NCI-H2081 (cell line): ENCODE measurements at places on chromosomes 7 and 10.
A peak's percentile ranks its signal among the peaks of the same experiment; 100 is the strongest.

DNA sequence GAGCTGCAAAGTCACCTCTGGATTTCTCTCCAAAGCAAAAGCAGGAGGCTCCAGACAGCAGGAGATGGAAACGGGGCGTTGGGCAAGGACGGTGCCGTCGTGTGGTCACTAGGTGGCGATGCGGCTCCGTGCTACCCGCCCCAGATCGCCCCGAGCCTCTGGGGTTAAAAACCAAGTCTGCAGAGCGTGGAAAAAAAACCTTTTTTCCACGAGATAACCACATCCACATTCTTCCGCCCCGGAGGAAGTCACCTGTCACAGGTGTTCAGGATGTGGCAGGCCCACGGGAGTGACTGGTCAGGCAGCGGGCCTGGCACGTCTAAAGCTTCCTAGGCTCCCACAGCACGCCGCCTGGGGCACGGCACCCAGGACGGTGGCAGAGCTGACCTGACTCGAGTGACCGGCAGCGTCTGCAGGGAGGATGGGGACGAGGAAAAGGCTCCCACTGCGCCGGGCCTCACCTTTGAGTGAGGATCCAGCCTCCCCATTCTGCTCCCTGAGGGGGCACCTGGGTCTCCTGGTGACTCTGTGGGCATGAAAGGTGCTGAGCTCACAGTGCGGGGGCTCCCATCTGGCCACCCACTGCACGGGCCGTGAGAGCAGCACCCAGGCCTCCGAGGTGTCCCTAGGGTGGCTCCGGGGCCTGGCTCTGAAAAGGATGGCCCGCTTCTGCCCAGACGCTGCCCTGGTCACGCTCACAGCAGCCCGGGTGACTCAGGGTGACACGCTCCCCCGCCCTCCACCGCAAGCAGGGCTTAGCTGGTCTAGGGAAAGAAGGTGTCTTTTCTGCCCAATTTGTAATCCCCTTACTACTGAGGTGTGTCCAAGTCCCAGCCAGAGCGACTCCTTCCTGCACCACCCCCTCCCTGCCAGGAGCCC, 71.3 kb upstream of the TNRC18 start:
- DNase-seq, result peak; percentile 83

GRCh38 chr10:80471715-80472233, 17.7 kb downstream of the TSPAN14 start:
- DNase-seq, result no peak

DNA sequence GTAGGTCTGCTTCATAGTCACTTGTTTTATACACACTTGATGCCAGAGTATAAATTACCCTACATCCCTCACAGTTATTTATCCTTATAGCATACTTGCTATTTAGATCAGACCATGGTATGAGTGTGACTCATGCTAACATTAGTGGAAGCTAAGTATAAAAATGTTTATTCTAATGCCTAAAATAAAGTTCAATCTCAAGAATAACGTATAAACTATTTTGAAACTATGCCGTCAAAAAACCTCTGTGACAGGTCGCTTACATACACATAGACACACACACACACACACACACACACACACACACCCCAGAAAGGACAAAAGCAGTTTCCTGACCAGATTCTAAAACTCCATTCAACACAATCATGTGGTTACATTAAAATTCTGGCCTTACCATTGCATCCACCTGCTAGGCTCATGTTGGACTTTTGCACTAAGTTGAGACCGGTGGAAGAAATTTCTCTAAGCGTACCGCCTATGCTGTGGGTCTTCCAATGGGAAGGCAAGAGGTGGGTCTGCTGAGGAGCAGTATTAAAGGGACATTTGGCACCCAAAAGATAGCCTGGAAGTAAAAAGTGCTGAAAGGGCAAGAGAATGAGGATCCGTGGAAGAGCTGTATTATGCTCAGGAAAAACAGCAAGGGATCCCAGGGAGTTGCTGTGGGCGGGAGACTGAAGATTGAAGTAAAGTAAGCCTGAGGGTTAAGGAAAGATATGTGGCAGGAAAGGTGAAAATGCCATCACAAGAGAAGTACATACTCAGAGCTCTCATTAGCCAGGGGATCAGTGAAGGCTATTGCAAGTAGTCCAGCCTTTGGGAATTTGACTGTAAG, 5.0 kb downstream of the FOXP2 start:
- no peak for DNase-seq

DNA sequence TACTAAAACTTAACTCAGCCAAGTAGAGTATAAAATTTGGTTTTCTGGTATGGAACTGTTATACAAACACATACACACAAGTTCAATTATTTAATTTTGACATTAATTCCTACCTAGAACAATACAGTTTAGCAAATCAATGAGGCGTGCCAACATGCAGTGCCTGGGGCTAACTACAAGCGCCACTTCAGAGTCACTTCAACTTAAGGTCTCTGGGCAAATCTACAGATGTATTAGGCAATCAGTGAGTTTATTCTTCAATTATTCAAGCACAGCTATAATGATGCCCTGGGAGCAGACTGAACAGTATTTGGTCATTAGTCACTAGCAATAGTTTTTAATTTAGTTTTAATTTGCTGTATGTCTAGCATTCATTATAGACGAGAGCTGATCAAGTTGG, 51.6 kb downstream of the HIBADH start:
- peak; percentile 36 for DNase-seq

DNA sequence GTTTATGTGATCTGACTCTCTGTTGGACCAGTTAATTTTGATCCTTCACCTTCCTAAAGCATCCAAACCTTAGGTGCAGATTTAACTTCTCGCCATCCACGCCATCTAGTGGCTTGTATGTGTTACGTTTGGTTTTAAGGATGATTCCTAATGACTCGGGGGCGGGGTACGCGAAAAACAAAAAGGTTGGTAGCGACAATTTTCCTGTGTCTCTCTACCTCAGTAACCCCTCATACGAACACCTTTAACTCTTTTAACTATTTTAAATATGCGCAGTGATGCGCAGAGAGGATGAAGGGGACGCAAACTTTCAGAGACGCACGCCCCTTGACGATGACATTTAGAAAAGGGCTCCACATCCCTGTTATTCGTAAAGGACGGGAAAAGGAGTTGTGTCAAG, 714 bp upstream of the KCND2 start:
- peak; percentile 87 for DNase-seq

DNA sequence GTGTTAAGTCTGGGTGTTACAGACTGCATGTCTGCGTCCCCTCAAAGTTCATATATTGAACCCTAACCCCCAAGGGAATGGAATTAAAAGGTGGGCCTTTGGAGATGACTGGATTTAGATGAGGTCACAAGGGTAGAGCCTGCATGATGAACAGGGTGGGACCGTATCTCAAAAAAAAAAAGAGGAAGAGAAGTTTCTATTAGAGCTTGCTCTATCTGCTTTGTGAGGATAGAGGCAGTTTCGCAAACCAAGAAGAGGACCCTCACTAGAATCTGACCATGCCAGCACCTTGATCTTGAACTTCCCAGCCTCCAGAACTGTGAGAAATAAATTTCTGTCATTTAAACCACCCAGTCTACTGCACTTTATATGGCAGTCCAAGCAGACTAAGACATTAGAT, 1.4 kb downstream of the KIN start:
- DNase-seq, result no peak

- DNase-seq, result no peak
Measured at GRCh38 chr10:116737627-116738327, 4.6 kb downstream of the HSPA12A start.

GRCh38 chr10:52359441-52359840, 45.4 kb downstream of the DKK1 start:
- no peak for DNase-seq

DNA sequence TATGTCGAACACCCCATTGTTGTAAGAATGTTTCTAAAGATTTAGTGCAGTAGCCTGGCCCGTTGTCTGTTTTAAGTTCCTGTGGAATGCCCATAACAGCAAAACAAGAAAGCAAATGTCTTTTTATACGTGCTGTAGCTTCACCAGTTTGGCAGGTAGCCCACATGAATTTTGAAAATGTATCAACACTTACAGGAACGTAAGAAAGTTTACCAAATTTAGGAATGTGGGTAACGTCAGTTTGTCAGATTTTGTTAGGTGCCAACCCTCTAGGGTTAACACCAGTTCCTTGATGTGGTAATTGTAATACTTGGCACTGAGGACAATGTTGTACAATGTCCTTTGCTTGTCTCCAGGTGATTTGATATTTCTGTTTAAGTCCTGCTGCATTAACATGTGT, 3.2 kb upstream of the GIMAP4 start:
- no peak for DNase-seq

GRCh38 chr10:132806561-132807003, 20.6 kb upstream of the NKX6-2 start:
- no peak for DNase-seq

GRCh38 chr7:146115851-146116520, 615 bp upstream of the CNTNAP2 start:
- DNase-seq, result peak; percentile 69

GRCh38 chr7:70299472-70299807, 701.2 kb downstream of the AUTS2 start:
- no peak for DNase-seq
